ENCODE measurements at places on chromosomes 6 and 20.

DNA sequence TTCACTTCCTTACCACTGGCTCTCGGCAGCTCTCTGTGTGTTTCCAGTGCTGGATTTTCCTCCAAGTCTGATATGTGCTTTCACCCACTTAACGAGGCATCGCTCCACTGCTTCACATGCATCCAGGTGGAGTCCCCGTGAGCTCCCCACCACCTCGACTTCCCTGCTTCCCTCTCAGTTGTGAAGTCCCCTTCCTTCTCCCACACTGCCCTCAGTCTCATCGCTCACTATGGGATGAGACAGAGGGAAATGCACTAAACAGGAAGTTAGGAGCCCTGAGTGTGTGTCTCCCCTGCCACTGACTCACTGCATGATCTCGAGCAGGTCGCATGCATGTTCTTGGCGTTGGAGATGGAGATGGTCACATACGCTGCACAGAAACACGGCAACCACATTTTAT lies 84.0 kb downstream of the MTHFD1L start:
- no peak for DNase-seq

DNA sequence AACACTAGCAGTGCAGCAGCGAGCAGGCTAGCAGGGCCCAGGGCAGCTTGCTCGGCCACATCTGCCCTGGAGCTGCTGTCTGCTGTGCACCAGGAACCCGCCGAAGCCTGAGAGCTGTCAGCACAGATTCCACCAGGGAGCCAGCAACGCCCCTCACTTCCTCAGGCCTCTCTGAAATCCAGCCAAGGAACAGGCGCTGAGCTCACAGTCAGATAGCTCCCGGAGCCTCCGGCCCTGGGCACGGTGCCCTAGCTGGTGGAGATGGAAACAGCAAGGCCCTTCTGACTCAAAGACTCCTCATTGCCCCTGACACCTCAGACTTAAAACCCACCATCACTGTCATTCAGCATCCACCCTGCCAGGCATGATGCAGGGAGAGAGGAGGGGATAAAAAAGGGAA lies 839.4 kb downstream of the MAFB start:
- DNase-seq = no peak

DNA sequence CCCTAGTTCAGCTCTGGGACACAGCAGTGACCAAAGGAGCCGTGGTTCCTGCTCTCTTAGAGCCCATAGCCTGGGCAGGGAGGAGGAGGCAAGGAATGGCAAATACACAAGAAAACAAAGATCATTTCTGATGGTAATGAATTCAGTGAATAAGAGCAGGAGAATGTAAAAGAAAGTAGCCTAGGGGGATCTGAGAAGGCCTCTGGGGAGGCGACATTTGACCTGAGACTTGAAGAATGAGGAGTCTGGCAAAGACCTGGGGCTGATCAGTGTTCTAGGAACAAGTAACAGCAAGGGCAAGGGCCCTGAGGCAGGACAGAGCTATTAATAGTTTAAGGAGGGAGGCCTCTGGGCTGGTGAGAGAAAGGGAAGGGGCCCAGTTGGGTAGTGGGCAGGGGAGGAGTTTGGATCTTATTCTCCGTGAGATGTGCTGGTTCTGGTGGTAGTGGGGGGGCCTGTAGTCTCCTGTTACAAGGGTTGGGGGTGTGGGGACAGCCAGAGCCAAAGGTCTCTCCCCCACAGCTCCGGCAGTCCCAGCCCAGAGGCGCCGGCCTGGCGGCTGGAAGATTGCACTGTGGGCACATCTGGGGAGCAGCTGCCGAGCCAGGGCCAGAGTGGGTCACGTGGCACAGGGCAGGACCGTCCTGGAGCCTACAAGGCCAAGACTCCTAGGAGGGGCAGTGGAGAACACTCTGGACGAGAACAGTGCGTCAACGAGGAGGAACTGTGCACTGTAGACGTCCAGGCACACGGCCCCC lies 9.3 kb upstream of the ID1 start:
- no peak for DNase-seq

GRCh38 chr20:1955217-1955616 lies 38.6 kb downstream of the PDYN start:
- no peak for DNase-seq

DNA sequence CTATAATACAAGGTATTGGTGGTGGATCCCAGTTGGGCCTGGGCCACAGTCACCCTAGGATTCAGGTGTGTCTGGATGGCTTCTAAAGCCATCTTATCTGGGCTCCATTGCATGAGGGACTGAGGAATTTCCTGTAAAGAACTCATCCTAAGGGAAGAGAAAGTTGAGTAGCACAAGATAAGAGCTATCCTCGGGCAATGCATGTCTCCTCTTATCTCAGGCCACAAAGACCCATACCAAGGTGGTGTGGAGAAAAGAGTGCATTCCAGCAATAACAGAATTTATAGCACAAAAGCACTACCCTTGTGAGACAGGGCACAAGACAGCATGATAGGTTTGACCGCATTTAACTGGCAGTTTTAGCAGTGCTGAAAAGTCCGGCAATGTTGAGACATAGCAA lies 14.3 kb upstream of the MTRF1L start:
- DNase-seq = no peak

- DNase-seq = no peak
Observed at GRCh38 chr6:37919417-37920157, 100.1 kb downstream of the ZFAND3 start.
